Esophagus squamous epithelium (tissue), 5 donors: ENCODE measurements at places on chromosomes 7 and 10.

- no peak for DNase-seq
Measured at GRCh38 chr10:133358162-133358924, 524 bp upstream of the FUOM start.

GRCh38 chr10:44340557-44340956, 44.3 kb downstream of the CXCL12 start:
- no peak for DNase-seq

DNA sequence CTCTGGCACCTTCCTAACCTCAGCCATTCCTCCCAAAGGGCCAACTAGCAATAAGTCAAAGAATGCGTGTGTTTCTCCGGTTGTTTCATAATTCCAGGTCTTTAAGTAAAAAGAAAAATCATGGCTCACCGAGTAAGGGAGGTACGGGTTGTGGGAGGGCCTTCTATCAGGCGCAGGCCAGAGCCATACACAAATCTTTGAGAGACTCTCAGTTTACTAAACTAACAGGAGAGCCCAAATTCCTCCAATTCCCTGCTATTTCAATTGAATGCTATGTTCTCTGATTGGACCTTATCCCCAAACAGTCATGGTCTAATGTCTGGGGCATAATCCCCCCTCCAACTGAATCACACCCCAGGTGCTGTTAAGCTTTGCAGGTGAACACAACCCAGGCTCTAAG, 26.2 kb upstream of the SLF2 start:
- no peak for DNase-seq

DNA sequence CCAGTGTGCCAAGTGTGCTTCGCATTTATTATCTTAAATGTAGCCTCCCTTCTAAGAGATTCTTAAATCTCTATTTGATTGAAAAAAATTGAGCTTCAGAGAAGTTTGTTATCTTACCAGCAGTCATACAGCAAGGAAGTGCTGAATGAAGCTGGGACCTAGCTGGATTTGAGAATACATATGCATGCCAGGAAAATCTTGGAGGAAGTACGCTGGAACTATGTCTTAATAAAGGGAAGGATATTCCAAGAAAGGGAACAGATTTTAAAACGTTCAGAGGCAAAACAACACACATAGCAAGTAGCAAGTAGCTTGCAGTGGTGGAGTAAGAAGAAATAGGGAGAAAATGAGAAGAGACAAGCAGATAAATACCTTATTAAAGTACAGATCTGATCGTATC, 1.5 kb downstream of the CFAP70 start:
- no peak for DNase-seq

- DNase-seq: no peak
Measured at GRCh38 chr7:135326636-135327280, 93.1 kb downstream of the STRA8 start.

- no peak for DNase-seq
Measured at GRCh38 chr10:48233559-48234005, 40.9 kb downstream of the FRMPD2 start.

GRCh38 chr7:157855452-157856213, 518.8 kb downstream of the DNAJB6 start:
- DNase-seq: no peak

- DNase-seq: no peak
Measured at GRCh38 chr7:134359787-134360432, 43.2 kb upstream of the SLC35B4 start.

GRCh38 chr7:27186668-27187474, 1.8 kb upstream of the HOXA11 start:
- DNase-seq: no peak

GRCh38 chr7:6376820-6377219, 70.9 kb downstream of the DAGLB start:
- DNase-seq: no peak

DNA sequence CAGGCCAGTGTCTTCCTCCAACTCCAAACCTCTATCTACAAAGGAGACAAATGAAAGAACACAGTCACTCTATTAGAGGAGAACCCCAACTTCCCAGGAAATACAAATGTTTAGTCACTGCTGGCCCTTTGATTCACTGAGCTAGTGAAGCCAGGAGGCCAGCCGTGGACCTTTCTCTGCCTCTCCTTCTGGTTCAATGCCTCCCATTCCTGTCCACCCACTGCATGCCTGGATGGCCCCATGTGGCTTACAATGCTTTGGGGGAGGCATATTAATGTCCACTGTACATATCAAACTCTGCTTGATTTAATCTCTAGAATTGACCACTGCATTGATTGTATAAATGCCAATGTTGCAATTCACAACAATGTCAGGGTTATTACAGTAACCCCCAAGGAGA, 687.3 kb downstream of the KCNMA1 start:
- DNase-seq: no peak

DNA sequence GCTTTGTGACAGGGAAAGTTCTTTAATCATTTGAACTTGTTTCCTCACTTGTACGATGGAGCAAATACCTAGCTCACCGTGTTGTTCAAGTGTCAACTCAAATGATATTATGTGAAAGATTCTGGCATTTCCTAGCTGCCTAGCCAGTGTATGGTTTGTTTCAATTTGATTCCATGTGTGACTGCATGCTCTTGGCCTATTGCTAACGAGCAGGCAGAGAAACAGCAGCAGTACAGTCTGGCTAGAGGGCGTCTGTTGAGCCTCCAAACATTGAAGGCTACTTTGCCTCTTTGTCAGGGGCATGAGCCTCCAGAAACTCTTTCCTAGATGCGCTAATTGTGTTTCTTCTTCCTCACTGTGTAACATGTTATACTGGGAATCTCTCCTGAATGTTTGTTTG, 417.4 kb downstream of the EXOC4 start:
- DNase-seq: no peak

DNA sequence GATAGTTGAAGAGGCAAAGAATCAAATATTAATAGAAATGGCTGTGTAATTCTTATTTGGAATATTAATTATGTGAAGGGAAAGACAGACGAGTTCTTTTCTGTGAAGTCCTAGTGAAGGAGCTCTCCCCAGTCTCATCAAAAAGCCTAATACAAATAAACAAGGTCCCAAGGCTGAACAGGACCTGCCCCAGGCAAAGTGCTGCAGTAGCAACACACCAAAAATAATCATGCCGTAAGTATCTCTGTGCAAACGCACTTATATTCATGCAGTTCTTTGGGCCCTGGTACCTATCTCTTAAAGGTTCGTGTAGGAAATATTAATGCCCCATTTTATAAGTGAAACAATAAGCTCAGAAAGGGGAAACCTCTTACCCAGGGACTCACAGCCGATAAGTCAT, 12.2 kb upstream of the CHST15 start:
- no peak for DNase-seq

DNA sequence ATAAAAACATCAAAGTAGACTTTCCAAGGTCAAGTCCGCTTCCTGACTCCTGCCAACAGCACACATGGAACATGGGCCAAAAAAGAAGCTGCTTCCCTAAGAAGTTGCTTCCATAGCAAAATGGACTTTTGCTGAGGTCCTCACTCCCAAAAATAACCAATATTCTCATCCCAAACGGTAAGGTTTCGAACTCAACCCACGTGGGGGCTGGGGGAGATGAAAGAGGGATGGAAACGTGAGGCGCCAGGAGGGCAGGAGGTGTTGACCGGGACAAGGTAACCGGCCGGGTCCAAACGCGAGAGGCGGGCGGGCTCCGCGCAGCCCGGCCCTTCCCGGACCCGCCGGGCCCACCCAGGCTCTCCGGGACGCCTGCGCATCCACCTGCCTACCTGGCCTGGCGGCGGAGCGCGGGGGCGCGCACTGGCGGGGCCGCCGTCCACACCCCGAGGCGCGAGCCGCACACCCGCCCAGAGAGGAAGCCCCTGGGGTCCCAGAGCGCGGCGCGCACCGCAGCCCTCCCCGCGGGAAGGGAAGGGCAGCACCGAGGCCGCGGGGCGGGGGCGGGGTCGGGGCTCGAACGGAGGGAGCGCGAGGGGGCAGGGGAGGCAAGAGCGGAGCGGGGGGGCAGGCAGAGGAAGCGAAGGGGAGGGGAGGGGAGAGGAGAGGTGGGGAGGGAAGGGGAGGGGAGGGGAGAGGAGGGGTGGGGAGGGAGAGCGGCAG, 742 bp downstream of the LMBR1 start:
- DNase-seq: no peak

GRCh38 chr7:64774204-64774842, 19.9 kb upstream of the ZNF138 start:
- DNase-seq: no peak

- no peak for DNase-seq
Measured at GRCh38 chr7:112726076-112726475, 64.1 kb downstream of the TMEM168 start.

DNA sequence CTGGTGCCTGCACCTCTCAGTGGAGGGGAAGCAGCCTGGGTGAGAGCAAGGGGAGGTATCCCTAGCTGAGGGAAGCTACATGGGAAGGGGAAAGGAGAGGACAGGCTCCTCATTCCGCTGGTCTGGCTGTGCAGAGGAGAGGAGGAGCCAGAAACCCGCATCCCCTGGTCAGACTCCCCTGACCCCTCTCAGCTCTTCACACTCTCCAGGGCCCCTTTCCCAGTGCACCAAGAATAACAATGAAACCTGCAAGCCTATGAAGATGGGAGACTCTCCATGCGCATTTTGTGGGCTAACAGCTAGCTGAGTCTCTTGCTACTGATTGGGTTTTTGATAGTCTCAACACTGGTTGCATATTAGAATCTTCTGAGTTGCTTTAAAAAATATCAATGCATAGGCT, 319.9 kb upstream of the COBL start:
- no peak for DNase-seq

- no peak for DNase-seq
Measured at GRCh38 chr7:117043108-117043825, 90.0 kb downstream of the ST7 start.

- DNase-seq: no peak
Measured at GRCh38 chr7:148447221-148447849, 143.2 kb upstream of the C7orf33 start.

DNA sequence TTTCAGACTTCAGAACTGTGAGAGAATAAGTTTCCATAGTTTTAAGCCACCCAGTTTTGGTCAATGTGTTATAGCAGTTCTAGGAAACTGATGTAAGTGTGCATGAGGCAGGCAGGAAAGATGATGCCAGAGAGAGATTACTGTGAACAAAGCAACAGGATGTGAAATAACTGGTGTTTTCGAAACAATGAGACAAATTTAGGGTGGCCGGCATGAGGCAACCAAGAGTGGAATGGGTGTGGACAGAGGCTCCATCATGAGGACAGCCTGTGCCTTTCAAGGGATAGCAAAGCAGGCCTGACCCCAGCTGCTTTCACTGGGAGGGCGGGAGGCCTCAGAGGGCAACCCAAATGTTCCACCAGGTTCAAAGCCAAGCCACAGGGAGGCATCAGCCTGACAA, 67.3 kb upstream of the UCN3 start:
- no peak for DNase-seq

DNA sequence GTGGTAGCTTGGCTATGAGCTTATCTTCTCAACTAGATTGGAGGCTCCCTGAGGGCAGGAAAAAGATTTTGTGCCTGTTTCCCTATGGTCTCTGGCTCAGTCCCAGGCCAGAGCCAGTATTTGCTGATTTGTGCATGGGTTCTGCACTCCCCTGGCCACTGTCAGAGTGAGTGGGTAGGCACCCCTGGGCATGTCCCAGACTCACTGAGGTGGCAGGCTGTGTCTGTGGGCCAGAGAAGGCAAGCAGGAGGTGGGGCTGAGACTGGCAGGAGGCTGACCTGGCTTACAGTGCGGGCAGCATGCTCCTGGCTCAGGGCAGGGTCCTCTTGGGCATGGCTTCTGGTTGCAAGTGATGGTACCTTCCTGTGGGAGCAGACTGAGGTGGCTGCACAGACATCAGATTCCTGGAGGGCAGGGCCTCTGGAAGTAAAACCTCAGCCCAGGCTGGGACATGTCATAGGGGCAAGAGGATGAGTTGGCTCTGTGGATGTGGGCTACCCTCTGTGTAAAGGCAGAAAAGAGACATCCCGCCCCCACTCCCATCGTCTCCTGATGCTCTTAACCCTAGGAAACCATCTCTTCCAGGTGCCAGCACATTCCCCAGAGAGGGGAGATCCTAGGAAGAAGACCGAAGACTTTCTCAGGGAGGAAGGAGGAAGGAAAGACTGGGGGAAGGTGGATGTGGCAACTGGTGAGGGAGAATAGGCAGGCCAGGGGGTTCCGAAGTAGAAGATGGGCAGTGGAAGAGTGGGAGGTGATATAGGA, 4.3 kb downstream of the KCP start:
- no peak for DNase-seq

DNA sequence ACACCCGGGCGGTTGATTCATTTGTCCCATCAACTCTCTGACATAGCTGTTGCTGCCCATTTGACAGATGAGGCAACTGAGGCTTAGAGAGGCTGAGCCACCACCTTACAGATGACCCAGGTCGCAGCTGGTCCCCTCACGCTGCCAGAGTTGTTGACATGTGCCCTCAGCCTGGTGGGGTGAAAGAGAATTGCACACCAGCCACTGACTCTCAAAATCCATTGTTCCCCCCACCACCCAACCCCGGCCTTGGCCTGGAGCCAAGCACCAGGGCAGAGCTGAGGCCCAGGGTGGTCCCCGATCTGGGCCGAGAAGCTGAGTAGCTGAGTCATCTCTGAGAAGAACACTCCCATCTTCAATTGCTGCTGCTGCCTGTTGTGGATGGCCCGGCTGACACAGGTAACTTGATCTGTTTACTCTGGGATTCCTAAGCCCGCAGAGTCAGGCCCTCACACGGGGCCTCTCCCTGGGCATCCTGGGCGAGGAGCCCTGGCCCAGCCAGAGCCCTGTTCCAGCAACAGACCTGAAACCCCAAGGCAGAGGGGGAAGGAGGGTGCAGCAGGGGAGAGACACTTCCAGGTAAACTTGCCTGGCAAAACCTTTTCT, 27.5 kb downstream of the PVRIG start:
- no peak for DNase-seq

- no peak for DNase-seq
Measured at GRCh38 chr7:107506674-107507339, 37.0 kb downstream of the GPR22 start.

GRCh38 chr7:157708919-157709295, 372.1 kb downstream of the DNAJB6 start:
- no peak for DNase-seq

DNA sequence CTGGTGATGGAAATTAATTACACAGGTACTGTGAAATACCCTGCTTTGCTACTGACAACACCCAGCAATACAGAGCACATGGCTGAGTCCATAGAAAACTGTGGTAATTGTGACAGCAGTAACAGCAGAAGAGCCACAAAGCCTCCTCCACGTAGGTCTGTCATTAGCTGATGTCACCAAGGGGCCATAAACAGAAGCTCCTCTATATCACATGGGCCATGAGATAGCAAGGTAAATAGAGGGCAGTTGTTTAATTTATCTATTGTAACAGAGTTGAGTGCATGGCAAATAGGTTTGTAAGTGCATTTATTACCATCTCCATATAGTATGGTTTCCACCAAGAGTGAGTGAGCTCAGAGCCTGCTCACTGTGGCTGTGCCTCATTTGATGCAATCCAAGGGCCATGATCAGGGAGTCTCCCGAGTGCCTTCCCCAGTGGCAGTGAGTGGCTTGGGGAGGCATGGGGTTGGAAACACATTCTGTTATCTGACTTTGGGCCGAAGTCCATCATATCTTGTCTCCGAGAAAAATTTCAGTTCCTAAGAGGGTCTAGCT, 281.2 kb downstream of the SKAP2 start:
- DNase-seq: no peak

DNA sequence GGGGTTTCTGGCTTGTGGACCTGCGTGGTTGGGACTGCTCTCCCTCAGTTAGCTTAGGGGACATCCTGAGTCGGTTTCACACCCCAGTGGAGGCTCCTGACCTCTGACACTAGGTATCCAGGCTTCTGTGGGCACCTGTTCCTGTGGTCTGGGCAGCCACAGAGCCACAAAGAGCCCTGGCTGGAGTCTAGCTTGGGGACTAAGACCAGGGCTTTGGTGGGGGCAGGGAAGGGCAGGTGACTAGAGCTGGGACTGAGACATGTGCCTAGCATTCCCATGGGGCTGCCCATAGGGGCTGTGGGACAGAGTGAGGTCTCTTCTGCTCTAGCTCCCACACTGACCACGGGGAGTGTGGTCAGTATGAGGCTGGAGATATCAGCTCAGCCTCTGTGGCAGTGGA, 4.0 kb upstream of the TMEM270 start:
- no peak for DNase-seq
